Psoas muscle (tissue), 8 donors: ENCODE measurements at places on chromosomes 2 and 18.

- no peak for DNase-seq
Measured at GRCh38 chr2:238716585-238716984, 131.3 kb upstream of the TWIST2 start.

DNA sequence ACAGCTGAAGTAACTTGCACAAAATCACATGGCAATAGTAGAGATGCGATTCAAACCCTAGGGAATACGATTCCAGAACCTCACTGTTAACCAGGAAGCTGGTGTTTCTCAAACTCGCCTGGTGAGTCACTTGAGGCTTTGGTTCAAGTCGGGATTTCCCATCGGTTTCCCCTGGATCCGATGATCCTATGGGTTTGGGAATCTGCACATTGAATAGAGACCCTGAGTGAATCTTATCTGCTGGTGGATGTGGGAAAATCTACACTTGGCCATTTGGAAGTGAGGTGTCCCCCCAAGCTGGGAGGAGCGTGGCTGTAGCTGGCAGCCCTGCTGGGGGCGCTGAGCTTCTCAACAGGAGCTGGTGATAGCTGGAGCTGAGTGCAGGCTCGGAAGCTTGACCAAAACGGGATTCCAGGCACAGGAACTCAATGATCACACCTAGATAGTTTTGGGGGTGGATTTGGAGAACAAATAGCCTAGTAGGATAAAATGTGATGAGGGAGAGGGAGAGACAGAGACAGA is 135.4 kb downstream of the PRKCE start:
- no peak for DNase-seq

DNA sequence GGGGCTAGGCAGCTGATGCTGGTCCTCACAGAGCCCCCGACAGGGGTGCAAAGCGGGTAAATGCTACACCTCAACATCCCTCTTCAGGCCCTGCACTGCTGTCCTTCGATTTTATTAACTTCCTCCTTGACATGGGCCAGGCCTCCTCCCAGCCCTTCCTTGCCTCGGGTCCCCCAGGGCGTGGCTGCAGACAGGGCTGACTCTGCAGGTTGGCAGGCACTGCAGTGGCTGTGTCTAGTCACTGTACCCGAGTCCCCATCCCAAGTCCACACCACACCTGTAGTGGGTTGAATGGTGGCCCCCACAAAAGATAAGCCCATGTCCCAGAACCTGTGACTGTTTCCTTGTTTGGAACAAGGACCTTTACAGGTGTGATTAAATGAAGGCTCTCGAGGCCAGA is 140.2 kb downstream of the TWIST2 start:
- no peak for DNase-seq

DNA sequence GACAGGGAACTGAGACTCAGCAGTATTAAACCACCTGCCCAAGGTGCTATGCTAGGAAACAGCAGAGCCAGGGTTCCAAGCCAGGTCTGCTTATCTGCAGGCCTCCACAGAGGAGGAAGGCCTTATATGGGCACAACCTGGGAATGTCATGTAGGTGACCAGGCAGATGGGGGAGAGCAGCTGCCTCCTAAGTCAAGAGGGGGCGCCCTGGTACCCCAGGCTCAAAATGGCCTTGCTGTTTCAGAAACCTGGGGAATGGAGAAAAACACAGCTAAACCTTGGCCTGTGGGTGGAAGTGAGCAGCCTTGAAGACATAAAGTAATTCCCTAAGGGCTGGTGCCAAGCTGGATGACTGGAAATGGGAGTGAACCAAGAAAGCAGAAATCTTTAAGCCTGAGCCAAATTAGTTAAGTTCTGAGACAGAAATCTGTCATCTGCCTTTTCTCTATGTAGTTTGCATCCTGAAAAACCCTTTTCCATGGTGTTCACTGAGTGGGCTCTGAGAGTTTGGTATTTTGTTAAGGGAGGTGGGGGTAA is 79.1 kb downstream of the MAPK4 start:
- DNase-seq: no peak

- DNase-seq: no peak
Measured at GRCh38 chr2:211103989-211104388, 547.6 kb downstream of the CPS1 start.

- no peak for DNase-seq
Measured at GRCh38 chr2:40488101-40488601, 36.3 kb upstream of the SLC8A1 start.

DNA sequence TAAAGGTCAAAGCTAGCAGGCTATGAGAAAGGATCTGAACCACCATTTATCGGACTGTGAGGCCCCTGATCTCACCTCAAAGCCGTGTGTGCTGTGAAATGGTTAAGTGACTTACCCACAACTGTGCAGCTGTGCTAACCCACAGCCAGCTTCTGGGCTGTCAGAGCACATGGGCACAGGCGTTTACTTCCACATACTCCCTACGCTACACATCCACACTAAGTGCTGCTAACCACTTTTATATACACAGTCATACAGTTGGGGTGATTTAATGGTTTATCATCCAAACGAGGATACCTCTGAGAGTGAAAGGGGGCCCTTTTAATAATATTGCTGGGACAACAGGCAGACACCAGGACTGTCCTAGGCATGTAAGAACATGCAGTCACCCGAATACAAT is 37.3 kb downstream of the CYRIA start:
- no peak for DNase-seq

DNA sequence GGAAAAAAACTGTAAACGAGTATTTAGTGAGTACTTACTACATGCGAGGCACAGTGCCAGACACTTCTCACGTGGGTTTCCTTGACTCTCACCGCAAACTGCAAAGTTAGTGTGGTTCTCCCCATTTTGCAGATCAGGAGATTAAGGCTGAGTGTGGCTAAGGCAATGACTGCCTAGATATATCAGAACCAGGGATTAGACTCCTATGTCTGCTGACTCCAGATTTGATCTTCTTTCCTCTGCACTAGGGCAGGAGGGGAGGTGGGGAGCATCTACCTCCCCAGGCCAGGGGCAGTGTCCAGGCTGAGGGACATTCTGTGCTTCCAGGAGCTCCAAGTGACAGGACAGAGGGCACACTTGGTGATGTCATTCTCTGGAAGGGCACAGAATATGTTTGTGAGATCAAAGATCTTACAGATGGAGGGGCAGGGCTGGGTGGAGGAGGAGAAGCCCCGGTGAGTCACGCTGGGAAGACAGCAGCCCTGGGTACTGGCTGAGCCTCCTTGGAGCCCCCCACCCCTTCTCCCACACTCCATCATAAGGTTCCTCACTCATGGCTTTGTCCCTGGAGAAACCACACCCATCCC is 92.4 kb downstream of the RHOB start:
- peak; percentile 48 for DNase-seq

GRCh38 chr2:120345608-120346007 is 328 bp upstream of the INHBB start:
- DNase-seq: peak; percentile 51

GRCh38 chr2:69563021-69563420 is 80.5 kb downstream of the AAK1 start:
- DNase-seq: no peak

DNA sequence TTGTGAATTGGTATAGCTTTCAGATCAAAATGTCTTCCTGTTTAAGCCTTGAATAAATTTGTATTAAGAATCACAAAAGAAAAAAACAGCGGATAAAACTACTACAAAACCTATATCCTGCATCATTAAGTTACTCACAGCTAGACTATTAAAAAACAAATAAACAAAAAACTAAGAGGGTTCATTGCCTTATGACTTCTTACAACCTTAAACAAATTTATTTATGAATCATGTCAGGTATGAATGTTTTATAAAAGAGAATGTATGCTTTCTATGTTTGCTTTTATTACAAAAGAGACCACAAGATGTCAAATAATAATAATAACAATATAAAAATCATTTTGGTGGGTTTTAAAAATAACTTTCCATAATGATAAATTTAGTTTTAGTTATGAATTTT is 109.6 kb downstream of the FIGN start:
- no peak for DNase-seq

GRCh38 chr18:55256226-55256928 is 297.1 kb upstream of the CCDC68 start:
- no peak for DNase-seq

DNA sequence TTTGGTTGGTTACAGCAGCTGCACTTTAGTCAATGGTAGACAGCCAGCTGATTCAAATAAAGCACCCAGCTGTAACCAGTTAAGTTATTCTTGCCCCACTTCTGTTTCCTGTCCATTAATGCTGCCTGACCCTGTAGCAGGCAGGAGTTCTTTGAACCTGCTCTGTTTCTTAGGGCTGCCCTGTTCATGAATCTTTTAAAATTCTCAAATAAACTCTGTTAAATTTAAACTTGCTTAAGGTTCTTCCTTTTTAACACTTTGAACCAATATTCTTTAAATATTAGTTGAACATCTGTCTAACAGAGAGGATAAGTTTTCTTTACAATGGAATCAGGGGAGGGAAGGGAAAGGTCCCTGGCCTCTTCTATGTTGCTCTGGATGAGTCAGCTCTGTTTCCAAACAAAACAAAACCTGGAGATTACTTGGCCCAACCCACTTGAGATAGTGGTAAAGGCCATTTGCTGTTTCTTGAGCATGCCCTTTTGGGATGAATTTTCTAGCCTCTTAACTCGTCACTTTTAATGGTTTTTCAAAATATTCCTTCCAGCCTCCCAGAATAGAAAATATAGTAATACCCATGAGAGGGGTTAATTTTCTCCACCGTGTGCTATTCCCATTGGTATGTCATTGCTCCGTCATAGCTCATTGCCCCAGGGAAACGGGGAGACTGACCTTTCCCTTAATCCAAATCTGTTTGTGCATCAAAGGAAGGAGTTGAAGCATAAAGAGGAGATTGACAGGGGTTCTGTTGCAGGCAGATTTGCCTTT is 112.1 kb upstream of the FHL2 start:
- no peak for DNase-seq

DNA sequence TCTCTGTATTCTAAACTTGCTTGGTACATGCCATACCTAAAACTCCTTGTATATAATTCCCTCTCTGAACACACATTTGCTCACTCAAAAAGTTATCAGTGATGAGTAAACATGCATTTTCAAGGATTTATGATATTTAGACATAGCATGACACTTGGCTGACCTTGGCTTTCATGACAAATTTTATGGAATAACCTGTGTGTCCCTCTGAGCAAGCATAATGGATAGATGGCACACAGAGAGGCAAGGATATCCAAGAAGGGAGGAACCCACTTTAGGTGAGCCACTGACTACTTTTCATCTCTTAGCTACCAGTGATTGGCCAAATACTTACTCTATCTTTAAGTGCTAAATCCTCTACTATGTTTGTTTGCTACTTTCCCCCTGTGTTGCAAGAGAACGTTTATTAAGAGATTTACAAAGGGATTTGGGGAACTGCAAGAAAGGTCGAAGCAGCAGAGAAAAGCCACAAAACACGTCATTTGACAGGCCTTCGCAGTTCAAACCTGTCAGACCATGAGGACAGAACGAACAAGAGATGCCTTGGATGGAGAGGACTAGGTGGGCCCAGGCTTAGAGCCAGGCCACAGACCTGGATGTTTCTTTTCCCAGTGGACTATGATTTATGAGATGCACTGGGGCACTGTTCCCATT is 379.9 kb downstream of the NBAS start:
- DNase-seq: no peak

DNA sequence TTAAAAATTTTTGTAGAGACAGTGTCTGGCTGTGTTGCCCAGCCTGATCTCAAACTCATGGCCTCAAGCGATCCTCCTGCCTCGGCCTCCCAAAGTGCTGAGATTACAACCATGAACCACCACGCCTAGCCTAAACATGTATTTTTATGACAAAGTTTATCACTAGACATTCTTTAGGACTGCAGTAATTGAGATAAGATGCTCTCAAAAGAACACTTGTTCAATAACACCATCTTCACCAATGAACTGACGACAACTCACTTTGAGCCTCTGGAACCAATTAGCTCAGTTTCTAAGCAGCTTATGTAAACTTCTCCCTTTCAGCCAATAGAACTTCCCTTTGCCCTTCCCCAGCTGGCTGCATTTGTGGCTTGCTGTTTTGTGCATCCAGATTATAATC is 15.3 kb upstream of the PPP4R1 start:
- no peak for DNase-seq

GRCh38 chr18:48548011-48548771 is 9.4 kb downstream of the CTIF start:
- DNase-seq: peak; percentile 65

DNA sequence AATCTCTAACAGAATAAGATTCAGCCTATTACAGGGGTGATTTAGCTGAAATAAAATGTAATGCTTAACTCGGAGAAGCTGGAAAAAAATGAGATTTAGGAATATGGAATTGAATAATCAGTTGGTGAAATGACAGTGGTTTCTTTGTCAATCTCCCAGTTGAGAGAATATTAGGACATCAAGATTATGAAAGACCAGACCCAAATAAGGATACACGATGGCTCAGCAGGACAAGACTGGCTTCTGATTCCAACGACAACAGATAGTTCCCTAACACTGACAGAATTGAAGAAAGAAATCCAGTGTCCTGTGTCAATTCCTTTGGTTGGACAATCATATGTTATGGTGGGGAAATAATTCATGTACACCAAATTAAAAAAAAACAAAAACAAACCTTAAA is 55.8 kb downstream of the HRH4 start:
- no peak for DNase-seq

DNA sequence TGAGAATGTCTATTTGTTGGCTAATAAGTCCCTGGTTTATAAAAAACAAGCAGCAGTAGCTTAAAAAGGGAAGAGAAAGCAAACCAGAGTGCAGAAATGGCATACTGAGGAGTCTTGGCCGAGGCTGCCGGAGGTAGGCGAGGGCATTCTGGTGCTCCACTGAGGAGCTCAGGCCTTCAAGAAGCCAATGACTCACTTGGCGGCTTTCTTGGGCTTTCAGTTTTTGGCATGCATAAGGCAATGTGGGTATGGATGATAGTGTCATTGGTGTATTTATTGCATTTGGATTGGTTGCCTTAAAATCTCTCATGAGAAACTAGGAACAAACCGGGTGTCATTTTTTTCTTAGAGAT is 119.6 kb upstream of the ARL5A start:
- peak; percentile 51 for DNase-seq

GRCh38 chr2:109067631-109068125 is 61.3 kb upstream of the SH3RF3 start:
- no peak for DNase-seq

DNA sequence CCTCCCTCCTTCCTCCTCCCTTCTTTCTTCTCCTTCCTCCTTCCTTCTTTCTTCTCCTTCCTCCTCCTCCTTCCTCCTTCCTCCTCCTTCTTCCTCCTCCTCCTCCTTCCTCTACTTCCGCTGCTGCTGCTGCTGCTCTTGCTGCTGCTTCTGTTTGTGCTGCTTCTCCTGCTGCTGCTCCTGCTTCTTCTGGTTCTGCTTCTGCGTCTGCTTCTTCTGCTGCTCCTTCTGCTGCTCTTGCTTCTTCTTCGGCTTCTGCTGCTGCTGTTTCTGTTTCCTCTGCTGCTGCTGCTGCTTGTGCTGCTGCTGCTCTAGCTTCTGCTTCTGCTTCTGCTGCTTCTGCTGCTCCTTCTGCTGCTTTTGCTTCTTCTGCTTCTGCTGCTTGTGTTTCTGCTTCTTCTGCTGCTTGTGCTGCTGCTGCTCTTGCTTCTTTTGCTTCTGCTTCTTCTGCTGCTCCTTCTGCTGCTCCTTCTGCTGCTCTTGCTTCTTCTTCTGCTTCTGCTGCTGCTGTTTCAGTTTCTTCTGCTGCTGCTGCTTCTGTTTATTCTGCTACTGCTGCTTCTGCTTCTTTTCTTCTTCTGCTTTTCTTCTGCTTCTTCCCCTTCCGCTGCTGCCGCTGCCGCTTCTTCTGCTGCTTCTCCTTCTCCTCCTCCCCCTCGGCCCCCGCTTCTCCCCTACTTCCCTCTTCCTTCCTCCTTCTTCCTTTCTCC is 8.6 kb downstream of the SNRNP27 start:
- peak; percentile 19 for DNase-seq

GRCh38 chr2:106156305-106157296 is 37.5 kb downstream of the UXS1 start:
- no peak for DNase-seq
